ENCODE measurements at places on chromosomes 16 and 17.

- DNase-seq, result peak; percentile 95
Measured at GRCh38 chr17:56786989-56787482, 46.7 kb downstream of the C17orf67 start.

- no peak for DNase-seq
Measured at GRCh38 chr17:10871914-10872313, 34.0 kb upstream of the PIRT start.

GRCh38 chr17:16480995-16481394 is 11.0 kb downstream of the LRRC75A start:
- DNase-seq, result no peak

- no peak for DNase-seq
Measured at GRCh38 chr16:49338611-49339265, 34.9 kb upstream of the C16orf78 start.

DNA sequence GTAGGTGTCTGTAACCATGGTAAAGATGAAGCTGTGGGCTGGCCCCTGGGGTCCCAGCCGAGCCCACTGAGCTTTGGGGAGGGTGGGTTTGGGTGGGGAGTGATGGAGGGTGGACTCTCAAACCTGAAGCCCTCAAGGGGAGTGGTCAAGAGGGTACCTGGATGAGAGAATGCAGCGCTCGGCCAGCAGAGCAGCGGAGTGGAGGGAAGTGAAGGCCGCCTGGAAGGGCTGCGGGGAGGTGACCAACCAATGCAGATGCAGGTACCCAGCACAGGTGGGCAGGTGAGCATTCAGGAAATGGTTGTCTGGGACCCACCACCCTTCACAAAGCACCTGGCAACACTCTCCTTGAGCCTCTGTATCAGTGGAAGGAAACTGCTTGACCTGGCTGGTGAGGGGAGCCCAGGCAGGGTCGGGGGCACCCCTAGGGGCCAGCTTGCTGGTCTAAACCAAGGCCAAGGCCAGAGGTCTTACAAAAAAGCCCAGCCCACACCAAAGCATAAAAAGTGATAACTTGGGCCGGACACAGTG is 3.4 kb upstream of the SLC5A10 start:
- no peak for DNase-seq

DNA sequence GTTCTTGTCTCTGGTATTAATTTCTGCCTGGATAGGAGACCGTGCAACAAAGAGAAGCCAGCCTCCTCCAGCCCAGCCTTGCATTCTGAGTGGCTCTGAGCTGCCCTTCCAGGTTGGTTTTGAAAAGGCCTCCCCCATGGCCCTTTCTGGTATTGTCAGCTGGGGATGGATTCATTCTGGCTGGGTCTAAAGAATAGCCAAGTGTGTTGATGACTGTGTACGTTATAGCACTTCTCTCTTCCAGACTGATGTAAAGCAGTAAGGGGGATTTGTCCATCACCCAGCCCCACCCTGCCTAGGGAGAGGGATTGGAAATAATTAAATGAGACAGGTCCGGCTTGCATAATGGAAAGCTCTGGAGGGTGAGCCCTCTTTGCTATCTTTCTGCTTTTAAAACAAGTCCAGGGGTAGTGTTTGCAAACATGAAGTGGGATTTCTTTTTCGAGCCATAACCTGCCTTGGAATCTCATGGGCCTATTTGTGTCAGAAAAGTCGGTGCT is 146.4 kb downstream of the MSI2 start:
- DNase-seq, result no peak

GRCh38 chr17:17840751-17841591 is 4.2 kb upstream of the SREBF1 start:
- peak; percentile 43 for DNase-seq

GRCh38 chr17:71983828-71984227 is 137.0 kb upstream of the SOX9 start:
- DNase-seq, result peak; percentile 62

- no peak for DNase-seq
Measured at GRCh38 chr16:28951410-28951943, 740 bp downstream of the NFATC2IP start.

- DNase-seq, result no peak
Measured at GRCh38 chr17:35578929-35579432, 610 bp upstream of the PEX12 start.

DNA sequence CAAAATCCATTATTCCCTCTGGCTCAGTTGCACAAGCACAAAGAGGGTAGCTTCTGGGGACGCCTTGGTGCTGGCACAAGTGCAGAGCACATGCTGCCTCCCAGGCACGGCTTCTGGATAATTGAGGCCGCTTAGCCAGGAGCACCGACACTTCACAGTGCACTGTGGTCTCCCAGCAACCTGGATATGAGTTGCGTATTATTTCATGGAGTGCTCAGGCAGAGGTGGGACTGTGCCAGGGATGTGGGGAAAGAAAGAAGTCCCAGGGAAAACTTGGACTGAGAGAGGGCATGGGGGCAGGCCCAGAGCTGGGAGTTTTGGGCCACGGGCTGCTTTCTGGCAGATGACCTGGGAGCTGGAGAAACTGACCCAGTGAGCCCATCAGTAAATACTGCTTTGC is 37.5 kb downstream of the MPRIP start:
- no peak for DNase-seq

DNA sequence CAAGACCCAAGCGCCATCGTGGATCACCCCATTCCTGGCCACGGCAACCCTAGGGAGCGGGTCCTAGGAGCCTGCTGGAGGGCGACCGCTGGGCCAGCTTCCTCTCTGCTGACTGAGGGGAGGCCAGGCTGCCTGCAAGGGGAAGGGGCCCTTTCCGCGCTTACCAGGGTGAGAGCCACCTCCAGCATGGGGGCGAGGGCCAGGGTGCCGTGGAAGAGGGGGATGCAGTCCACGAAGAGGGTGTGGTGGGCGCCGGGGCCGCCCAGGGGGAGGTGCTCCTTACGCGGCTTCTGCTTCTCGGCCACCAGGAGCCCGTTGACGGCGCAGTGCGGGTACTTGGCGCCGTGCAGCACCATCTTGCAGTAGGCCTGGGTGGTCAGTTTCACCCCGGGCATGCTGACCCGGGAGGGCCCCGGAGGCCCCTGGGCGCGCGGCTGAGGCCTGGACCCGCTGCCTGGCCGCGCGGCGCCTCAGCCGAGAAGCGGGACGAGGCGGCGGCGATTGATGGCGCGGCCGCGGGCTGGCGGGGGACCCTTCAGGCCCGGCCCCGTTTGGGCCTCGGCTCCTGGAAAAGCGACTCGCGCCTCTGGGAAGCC is 345 bp downstream of the EMC8 start:
- peak; percentile 31 for DNase-seq

DNA sequence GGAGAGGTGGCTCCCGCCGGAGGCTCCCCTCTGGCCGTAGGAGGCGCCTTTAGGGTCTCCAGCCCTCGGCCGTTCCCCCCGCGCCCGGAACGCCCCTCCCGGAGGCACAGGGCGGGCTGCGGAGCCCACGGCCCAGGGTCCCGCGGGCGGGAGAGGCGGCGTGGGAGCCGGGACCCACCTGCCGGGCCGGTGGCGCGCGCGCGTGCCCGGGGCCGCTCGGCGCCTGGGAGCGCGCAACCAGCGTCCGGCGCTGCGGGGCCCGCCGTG is at the start of gene MIF4GD:
MIF4GD (minus strand) TSS at position 266 of the 267 bp plus-strand sequence. CDS start 1,036 bp downstream, outside the sequence.
- no peak for DNase-seq

GRCh38 chr17:146983-147761 is 9.8 kb downstream of the SCGB1C2 start:
- DNase-seq, result no peak

DNA sequence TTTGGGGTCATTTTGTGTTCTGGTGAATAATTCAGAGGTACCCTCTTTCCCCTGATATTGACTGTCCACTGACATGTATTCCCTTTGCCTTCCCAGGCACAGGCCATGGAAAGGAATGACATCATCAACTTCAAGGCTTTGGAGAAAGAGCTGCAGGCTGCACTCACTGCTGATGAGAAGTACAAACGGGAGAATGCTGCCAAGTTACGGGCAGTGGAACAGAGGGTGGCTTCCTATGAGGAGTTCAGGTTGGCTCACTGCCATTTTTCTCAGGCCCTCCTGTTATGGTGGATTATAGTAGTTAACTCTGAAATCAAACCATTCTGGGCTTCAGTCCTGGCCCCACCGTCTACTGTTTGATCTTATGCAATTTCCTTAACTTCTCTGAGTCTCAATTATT is 1.6 kb upstream of the EFTUD2 start:
- DNase-seq, result peak; percentile 73

GRCh38 chr16:67934306-67935100 is 2.1 kb downstream of the PSMB10 start:
- DNase-seq, result no peak

- DNase-seq, result no peak
Measured at GRCh38 chr16:24531166-24531565, 8.2 kb upstream of the RBBP6 start.

- DNase-seq, result no peak
Measured at GRCh38 chr17:28467456-28468025, 5.9 kb upstream of the SLC13A2 start.

- peak; percentile 93 for DNase-seq
Measured at GRCh38 chr17:81991684-81992305, 14.4 kb downstream of the ASPSCR1 start.

DNA sequence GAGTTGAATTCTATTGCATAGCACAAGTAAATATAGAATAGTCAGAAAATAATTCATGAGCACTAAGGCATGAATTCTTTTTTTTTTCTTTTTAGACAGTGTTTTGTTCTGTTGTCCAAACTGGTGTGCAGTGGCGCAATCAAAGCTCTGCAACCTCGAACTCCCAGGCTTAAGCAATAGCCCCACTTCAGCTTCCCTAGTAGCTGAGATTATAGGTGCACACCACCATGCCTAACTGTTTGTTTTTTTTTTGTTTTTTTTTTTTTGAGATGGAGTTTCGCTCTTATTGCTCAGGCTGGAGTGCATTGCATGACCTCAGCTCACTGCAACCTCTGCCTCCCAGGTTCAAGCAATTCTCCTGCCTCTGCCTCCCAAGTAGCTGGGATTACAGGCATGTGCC is 16.6 kb downstream of the TUBD1 start:
- no peak for DNase-seq

DNA sequence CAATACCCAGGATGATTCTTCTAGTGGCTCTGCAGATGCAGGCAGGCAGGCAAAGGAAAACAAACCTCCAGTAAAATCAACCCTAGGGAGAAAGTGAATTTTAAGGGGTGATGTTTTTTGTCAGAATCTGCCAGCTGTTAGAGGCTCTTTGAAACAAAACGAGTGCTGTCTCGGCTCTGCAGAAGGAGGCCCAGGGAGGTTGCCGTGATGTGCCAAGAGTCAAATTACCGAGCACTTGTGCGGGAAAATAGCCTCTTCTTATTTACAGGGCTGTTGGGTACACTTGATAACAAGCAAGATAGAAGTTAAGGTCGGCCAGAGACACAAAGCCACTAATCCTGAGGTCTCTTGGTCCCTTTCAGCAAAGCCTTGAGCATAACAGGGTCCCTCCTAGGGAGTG is 68.9 kb upstream of the EEF2KMT start:
- no peak for DNase-seq

DNA sequence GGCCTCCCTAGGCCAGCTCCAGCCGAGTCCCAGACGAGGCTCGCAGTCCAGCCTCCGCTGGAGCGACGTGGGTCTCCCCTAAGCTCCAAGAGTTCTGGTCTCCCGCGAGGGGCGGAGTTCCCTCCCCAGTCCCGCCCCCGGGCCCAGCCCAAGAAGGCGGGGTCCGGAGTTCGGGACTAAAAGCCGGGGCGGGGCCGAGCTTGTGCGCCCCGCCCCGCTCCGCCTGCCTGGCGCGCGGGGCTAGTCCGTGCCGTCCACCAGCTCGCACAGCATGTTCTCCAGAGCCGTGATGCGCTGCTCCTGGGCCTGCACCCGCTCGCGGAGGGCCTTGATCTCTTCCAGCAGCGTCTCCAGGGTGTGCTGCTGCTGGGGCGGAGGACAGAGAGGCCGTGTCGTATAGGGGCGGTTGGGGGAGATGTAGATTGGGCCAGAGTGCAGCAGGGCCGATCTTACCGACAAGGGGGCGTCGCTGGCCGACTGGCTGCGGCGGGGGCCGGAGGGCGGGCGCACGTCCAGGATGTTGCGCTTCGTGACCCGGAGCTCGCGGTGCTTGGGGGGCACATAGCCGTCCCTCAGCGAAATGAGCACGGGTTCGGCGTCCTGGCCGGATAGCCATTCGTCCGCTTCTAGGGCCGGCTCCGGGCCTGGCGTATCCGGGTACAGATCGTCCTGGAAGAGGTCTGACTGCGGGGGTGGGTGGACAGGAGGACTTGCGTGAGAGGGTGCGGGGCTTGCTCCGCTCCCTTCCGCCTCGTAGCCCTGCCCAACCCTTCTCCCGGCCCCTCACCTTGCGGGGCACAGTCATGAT is 7.0 kb downstream of the CORO6 start:
- DNase-seq, result peak; percentile 80

DNA sequence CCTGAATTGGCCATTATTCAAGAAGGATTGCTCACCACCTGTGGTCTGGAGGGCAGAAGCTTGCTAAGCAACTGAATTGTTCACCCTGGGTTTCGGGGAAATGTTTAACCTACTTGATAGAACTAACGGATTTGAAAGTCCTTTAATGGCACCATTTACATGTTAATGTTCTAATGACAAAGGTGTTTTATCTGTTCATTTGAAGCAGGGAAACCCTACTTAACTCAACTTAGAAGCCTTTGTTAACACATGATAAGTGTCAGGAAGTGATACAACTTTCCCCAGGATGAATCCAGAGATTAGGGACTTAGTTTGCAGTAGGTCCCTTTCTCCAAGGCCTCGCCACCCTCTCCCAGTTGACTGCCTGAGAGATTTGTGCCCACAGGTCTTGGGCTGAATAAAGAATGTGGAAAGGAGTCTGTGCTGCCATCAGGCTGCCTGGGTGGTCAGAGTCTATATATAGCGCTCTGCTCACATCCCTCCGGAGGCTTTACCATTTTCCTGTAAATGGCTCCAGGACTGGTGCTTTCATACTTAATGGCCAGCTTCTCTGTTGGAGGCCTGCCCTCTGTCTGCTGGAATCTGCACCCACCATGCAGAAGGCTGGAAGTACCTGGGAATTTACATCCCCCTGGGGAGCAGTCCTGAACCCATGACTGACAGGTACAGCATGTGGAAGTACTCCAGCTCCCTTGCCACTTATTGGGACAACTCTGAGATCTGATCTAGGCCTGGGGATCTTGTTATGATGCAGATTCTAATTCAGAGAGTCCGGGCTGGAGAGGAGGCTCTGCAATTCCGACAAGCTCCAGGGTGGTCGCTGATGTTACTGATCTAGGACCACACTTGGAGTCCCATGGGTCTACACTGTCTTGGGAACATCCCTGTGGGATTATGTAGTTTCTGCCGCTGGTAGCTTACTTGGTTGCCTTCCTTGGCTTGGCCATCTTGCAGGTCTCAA is 99.9 kb downstream of the ASIC2 start:
- peak; percentile 90 for DNase-seq

DNA sequence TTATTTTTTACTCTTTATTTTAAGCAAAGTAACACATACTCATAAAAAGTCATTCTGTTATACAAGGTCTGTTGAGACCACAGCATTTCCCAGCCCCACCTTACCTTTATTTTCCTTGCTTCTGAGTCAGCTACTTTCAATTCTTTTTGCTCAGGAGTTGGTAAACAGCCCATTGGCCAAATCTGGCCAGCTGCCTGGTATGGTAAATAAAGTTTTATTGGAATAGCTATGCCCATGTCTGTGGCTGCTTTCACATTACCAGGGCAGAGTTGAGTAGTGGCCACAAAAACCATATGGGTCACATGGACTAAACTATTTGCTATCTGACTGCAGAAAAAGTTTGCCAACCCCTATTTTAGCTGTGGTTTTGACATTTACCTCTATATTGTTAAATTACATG is 3.4 kb upstream of the NSRP1 start:
- peak; percentile 34 for DNase-seq

Data from kidney tubule cell (primary cell).